ENCODE measurements at places on chromosomes 12 and 14.

DNA sequence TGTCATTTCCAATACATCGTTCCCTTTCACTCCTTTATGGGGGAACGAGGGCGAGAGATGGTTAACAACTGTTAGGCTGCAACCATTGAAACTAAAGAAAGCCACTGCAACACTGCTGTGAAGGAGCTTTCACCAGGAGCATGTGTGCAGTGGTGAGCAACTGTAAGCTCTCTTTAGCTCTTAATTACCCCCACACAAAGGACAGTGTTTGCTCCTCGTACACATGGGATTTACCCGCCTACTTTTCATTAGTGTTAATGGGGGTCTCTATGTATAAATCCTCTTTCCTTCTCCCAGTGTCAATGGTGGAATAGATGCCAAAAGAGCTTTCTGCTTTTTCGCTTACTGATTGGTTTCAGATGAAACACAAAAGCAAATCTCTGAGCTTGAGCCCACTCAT, 343.1 kb downstream of the FLRT2 start:
- DNase-seq, result no peak

DNA sequence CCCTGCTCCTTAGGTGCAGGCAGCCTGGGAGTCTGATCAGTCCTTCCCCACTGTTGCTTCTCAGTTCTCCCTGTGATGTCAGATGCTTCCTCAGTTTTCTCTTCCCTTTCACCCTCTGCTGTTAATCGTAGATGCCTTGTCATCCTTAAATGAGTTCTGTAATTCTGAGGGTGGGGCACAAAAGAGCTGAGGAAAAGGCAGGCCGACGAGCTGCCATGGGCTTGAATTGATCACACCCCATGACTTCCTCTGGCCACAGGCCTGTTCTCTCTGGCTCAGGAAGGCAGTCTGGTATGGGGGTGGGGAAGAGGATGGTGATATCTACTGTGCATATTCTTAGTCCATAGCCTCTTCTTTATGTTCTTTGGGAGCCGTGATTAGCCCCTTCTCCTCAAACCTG, 5.2 kb upstream of the AP1G2 start:
- DNase-seq, result no peak

DNA sequence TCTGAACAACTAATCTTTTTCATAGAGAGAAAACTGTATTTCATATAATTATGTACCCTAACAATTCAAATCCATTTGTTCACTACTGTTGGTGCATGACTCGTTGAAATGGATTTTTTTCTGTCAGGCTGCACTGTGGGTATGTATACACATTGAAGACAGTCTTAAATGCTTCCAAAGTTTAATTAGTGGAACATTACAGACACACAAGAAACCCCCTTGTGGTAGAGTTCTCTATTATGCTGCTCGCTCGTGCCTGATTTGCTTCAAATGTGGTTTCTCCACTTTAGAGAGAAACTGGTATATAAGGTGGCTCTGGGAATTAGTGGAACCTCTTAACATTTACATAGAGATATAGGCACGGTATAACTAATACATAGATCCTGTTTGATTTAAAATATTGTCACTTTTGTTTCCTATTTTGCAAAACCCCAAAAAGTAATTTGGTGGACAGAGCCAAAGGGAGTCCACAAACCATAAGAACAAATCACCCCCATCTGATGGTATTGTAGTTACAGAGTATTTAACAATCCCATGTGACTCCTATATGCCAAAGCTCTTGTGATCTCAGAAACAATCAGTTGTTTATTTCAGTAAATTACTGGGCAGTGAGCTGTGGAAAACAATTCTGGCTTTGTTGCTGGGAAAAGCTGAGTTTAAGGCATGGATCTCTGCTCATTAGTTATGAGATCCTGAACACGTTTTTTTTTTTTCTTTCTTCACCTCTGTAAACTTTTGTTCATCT, 159.5 kb downstream of the BRMS1L start:
- no peak for DNase-seq

- DNase-seq, result no peak
Observed at GRCh38 chr12:113200021-113200797, 14.7 kb downstream of the RITA1 start.

- no peak for DNase-seq
Observed at GRCh38 chr12:6199531-6200255, 507 bp upstream of the CD9 start.

GRCh38 chr12:100234591-100235304, 32.1 kb downstream of the DEPDC4 start:
- no peak for DNase-seq

DNA sequence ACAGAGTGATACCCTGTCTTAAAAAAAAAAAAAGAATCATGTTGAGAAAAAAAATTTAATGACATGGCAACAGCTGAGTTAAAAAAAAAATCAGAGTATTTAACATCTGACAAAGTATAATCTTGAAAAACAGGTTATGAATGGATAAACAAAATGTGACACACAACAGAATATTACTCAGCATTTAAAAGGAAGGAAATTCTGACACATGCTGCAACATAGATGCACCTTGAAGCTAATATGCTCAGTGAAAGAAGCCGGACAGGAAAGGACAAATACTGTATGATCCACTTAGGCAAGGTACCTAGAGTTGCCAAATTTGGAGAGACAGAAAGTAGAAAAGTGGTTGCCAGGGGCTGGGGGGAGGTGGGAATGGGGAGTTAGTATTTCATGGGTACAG, 19.4 kb upstream of the EIF2B2 start:
- no peak for DNase-seq

GRCh38 chr14:50875359-50876070, 3.7 kb downstream of the ABHD12B start:
- no peak for DNase-seq

DNA sequence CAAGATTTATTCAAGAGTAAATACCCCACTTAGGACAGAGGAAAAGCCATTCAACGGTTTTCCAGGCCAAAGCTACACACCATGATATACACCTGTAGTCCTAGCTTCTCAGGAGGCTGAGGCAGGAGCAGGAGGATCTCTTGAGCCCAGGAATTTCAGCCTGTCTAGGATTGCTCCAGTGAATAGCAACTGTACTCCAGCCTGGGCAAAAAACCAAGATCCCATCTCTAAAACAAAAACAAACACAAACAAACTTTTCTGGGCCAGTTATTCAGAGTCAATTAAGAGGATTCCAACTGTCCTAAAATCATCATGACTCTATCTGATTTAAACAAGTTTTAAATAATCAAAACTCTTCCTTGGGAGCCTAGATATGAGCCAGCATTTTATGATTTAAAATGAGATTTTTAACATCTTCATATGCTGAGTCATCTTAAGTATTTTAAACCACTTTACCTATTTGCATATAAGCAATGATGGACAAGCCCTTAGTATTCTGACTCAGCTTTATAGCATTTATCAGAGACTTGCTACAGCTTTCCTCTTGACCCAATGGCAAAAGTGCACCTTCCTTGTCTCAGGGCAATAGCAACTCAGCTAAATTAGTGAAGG, 77.1 kb downstream of the KCNMB4 start:
- no peak for DNase-seq

GRCh38 chr14:23389396-23389795, 12.6 kb downstream of the CMTM5 start:
- DNase-seq, result no peak

GRCh38 chr12:48789858-48790326, 1.0 kb upstream of the ADCY6 start:
- DNase-seq, result no peak

DNA sequence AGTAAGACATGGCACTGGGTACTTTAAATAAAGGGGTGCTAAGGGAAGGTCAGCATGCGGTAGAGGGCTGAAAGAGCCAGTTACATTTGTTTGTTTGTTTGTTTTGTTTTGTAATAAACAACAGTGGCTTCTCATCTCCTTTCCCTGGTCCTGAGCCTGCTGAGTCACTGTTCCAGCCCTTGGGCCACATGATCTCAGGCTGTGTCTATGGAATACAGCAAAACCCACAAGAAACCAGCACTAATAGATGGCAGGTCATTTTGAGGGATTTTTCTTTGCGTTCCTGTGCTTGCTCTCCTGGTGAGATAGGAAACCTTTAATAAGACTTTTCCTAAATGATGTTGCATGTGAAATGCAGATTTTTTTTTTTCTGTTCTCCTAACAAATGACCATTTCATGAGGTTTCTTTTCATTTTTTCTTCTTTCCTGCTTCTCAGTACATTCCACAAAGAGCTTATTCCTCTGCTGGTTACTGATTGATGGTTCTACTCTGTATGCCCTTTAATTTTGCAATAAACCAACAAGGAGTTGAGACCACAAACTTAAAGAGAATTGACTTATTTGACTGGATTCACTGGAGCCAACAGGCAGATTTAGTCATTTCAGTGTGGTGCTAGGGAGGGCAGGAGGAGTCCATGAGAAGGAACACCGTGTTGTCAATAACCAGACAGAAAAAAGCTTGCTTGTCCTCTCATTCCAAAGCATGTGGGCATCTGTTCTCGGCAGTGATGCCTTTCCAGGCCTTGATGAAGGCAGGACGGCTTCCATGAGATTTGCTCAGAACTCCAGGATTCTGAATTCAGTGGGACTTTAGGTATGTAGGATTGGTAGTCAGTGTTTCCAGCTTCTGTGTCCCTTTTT, 459.2 kb downstream of the RAD51B start:
- DNase-seq, result no peak

DNA sequence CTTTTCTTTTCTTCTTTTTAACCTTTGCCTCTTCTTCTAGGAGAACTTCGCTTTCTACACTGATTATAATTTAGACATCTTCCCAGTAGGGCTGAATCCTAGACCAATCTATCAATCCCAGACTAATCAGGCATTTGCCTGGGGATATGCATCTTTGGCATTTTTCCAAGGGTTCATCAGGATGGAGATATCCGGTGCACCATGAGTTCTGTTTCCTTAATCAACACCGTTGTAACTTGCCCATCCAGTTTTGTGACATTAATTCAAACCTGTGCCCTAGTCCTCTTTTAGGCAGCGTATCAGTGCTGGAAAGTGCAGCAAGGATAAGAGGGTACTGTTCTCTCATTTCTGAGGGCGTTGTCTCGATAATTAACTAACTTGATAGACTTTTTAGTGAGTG, 617 bp upstream of the MGP start:
- DNase-seq, result no peak

DNA sequence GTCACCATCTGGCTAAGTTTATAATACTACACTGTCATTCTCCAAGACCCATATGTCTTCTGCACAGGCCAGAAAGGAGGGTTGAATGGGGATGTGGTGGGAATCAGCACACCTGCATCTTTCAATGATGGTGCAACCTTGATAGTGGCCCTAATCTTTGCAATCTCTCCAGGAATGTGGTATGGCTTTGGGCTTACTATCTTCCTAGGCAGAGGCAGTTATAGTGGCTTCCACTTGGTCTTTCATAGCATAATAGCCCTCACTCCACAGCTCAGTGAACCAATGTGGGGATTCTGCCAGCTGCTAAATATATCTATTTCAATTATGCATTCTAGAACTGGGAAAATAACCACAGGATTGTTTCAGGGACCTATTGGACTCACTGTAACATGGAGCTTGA, 61.8 kb upstream of the ATP2B1 start:
- no peak for DNase-seq

GRCh38 chr12:99151744-99152143, 495.8 kb upstream of the GARIN6 start:
- no peak for DNase-seq

DNA sequence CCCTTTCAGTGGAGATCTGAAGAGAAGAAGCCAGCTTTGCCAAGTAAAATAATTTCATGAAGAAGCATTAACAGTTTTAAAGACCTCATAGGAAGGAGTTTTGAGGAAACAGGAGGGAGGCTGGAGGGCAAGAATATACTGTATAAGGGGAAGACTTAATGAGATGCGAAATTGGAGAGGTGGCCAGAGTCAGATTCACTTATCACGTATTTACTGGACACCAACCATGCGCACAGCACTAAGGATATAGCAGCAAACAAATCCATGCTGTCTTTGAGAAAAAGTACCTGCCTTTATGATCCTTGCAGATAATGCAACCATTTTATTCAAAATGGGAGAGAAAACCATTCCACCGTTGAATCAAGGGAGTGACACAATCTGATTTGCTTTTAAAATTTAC, 100.3 kb downstream of the ERC1 start:
- no peak for DNase-seq

DNA sequence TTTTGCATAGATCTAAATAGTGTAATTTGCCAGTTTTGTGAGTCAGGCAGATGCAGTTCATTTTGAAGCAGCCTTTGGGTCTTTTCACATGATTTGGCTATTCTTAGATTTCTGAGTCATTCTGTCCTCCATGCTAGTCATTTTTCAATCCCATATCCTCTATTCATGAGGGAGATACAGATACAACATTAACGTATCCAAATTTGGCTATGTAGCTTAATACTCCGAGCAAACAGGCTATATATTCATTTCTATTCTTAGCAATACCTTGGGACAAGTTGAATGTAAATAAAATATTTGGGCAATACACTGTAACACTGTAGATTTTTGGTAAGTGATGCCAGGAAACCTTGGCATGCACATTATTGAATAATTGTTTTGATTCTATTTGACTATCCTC, 270.7 kb upstream of the PDE3A start:
- no peak for DNase-seq

DNA sequence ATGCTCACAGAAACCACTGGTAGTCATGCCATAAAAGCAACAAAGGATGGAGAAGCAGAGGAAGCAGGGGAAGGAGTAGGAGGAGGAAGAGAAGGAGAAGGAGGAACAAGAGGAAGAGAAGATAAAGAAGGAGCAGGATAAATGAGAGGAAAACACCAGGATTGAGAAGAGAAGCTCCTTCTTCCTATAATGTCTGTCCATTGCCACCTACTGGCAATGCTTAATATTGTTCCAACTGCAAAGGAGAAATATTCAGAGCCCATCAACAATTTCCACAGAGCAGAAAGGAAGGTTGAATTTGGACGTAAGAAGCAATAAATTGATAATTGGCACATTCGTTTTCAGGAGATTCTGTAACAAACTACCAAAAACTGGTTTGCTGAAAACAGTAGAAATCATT, 898.4 kb downstream of the SLC16A7 start:
- no peak for DNase-seq

- no peak for DNase-seq
Observed at GRCh38 chr12:75632442-75632841, 121.0 kb upstream of the KRR1 start.

- no peak for DNase-seq
Observed at GRCh38 chr14:30875788-30876053, 1.4 kb downstream of the COCH start.
